ENCODE measurements at places on chromosomes 5 and 9.
A peak's percentile ranks its signal among the peaks of the same experiment; 100 is the strongest.

DNA sequence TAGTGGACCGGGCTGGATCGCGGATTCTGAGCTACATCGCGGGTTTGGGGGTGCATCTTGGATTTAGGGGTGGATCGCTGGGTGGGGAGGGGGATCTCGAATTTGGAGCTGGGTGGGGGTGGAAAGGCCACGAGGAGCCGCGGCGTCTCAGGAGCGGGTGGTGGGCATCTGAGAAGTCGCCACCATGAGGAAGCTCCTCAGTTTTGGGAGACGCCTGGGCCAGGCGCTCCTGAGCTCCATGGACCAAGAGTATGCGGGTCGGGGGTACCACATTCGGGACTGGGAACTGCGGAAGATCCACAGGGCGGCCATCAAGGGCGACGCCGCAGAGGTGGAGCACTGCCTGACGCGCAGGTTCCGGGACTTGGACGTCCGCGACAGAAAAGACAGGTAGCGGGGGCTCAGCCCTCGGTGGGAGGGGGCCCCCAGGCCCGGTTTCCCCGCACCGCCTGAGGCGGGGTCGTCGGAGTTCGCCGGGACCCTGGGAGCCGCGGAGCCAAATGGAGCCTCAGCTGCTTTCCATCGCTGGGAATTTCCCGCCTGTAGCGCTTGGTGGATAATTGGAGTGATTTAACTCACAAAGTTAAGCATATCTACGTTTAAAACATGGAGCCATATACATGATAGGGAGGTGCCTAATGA lies 376 bp downstream of the ANKRD18B start:
- no peak for DNase-seq

- DNase-seq: no peak
Measured at GRCh38 chr5:55603922-55604321, 69.2 kb upstream of the PLPP1 start.

GRCh38 chr5:11227064-11227463 lies 466.0 kb upstream of the DAP start:
- no peak for DNase-seq

- DNase-seq: no peak
Measured at GRCh38 chr9:14525856-14526255, 167.4 kb downstream of the ZDHHC21 start.

DNA sequence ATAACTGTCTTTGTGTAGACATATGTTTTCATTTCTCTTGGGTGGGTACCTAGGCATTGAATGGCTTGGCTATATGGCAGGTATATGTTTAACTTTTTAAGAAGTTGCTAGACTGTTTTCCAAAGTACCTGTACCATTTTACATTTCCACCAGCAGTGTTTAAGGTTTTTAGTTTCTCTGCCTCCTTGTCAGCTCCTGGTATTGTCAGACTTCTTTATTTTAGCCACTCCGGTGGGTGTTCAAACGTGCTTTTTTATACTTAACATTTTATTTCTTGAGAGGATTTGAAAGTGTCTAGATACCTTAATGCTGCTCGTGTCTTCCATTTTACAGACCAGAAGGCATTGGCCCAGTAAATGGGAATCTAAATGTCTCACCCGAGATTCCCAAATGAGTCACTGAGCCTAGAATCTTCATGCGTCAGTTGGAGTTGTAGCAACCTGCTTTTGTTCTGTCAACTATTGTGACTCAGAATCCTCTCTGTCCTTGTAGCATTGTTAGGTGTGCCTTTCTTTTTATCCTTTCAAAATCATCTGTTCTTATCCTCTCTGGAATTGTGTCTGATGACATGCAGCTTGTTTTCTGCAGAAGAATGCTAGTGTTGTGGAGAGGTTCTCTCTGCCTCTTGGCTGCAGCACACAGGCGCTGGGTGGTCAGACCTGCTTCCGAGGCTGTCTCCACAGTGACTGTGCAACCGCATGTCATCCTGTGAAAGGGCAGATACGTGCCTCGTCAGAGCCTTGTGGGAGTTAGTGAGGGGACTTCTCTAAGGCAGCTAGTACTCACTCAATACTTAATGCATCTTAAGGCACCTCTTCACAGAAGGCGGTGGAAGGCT lies 291.8 kb downstream of the AOPEP start:
- no peak for DNase-seq

DNA sequence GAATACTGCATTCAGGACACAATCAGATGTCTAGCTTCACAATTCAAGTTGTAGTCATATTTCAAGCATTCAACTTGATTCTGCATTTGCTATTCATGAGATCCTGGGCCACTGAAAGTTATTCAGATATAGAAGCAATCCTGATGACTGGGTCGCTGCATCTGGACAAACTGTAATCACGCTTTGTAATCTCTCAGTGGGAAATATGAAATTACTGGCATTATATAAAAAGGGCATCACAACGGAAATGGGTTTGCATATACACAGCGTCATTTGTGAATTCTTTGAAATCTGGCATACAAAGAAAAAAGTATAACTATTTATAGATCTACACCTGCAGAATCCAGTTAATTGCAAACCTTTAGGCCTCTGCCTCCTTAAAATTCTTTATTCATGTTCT lies 102.2 kb downstream of the PARP8 start:
- DNase-seq: no peak

- no peak for DNase-seq
Measured at GRCh38 chr5:2602451-2603271, 148.8 kb downstream of the IRX2 start.

DNA sequence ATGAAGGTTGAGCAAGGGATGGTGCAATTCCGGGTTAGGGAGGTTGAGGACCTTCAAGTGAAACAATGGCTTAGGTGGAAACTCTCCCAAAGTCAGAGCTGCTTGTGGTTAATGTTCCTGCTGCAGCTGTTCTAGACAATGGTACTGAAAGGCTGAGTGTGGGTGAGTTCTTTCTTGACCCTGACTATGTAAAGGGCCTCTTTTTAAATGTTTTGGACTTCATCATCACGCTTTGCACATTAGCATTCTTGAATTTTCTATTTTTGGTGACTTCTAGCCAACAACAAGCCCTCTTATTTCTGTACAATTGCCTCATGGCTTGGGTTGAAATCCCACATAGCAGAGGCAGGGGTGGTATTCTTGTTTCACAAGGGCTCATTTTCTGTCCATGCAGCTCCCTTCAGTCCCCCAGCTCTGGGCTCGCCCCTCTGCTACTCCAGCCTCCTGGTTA lies 136.3 kb upstream of the ANKRD55 start:
- no peak for DNase-seq

- DNase-seq: no peak
Measured at GRCh38 chr5:178590141-178590923, at the start of gene COL23A1. Gene COL23A1, minus strand, starts transcription at chr5:178590393.

GRCh38 chr5:107428303-107428813 lies 242.4 kb downstream of the EFNA5 start:
- DNase-seq: no peak

DNA sequence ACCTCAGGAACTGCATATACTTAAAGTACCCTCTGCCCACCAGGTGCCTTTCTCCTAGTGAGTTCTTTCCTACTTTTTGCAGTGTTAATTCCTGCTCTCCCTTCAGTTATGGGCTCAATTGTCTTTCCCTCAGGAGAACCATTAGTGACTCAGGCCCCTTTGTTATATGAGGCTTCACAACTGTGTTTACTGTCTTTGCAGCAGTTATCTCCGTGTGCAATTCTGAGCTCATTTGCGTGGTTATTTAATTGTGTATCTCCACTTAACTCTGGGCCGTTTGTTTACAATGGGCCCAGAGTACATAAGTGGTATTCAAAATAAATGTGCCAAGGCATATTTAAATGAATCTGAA lies 9.6 kb downstream of the FBXO38 start:
- no peak for DNase-seq

GRCh38 chr9:16661816-16662215 lies 208.7 kb downstream of the BNC2 start:
- no peak for DNase-seq

DNA sequence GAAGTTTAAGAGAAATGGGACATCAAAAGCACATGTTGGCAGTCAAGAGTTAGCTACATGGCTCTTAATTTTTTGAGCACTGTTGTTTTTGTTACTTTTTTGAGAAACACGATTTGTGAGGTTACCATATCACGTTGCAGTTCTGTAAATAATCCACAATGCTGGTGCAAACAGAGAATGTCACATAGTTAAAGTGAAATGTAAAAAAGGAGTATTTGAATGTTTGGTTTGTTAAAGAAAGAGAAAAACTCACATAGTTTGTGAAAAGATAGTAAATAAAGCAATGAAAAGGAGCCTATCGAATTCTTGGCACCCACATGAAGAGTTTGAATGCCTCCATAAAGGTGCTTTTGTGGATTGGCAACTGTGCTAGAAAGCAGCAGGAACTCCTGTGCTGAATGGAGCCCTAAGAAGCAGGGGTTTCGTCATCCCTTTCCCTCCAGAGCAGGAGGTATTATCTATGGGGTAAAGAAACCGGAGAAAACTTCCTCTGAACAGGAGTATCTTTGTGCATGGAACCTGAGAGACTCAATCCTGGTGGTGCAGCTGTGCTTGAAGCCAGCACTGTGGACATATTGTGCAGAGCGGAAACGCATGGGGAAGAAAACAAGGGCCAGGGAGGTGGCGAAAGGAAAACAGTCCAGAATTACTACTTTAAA lies 148.5 kb upstream of the OTULINL start:
- DNase-seq: no peak

DNA sequence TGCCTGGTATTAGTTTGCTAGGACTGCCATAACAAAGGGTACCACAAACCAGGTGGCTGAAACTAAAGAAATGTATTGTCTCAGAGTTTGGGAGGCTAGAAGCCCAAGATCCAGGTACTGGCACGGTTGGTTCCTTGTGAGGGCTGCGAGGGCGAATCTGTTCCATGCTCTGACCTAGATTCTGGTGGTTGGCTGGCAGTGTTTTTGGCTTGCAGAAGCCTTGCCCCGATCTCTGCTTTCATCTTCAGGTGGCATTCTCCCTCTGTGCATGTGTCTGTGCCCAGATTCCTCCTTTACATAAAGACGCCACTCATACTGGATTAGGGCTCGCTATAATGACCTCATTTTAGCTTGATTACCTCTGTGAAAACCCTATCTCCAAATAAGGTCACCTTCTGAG lies 36.7 kb downstream of the RAI14 start:
- no peak for DNase-seq

DNA sequence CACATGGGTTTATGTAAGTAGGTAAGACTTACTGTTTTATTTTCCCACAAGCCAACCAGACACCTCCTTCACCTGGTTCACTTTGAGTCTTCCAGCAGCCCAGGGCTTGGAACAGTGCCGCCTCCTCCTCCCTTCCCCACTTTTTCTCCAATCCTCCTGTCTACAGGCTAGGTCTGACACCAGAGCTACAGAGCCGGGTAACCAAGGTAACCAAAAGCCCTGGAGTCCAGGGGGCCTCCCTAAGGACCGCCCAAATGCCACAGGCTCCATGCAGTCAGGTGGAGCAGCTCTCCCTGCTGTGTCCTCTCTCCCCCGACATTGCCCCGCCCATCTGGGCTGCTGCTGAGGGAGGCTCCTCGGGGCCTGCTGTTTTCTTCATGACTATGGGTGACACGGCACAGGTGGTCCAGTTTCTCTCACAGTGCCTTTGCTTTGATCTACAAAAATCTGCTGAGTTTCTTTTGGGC lies 138.0 kb upstream of the EFNA5 start:
- DNase-seq: no peak

- no peak for DNase-seq
Measured at GRCh38 chr9:17719053-17719452, 140.2 kb downstream of the SH3GL2 start.

- DNase-seq: no peak
Measured at GRCh38 chr9:69153707-69154521, 20.2 kb upstream of the TJP2 start.

- DNase-seq: no peak
Measured at GRCh38 chr9:27090231-27090630, 18.8 kb upstream of the TEK start.

DNA sequence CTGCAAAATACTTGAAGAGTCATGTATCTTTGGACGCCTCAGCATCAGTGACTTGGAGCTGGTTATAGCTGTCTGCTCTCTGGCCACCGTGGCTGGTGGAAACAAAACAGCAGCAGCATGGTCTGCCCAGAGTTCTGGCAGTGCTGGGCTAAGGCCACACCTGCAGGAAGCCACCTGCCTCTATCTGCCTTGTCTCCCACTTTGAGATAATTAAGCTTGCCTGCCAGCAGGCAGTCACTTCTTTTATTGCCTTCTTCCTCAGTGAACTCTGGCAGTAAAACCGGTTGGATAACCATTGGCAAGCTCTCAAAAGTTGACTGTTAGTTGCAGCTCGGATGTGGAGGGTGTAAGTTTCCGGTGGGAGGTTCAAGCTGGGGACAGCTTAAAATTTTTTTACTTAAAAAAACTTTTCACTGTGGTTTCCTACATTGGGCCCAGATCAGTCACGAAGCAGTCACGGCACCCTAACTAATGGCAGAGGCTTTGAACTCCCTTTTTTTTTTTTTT lies 4.9 kb downstream of the SMIM3 start:
- DNase-seq: no peak

- no peak for DNase-seq
Measured at GRCh38 chr5:109006129-109006528, 258.4 kb downstream of the FER start.

- peak; percentile 23 for DNase-seq
Measured at GRCh38 chr5:76404223-76405211, 1.4 kb downstream of the IQGAP2 start.

DNA sequence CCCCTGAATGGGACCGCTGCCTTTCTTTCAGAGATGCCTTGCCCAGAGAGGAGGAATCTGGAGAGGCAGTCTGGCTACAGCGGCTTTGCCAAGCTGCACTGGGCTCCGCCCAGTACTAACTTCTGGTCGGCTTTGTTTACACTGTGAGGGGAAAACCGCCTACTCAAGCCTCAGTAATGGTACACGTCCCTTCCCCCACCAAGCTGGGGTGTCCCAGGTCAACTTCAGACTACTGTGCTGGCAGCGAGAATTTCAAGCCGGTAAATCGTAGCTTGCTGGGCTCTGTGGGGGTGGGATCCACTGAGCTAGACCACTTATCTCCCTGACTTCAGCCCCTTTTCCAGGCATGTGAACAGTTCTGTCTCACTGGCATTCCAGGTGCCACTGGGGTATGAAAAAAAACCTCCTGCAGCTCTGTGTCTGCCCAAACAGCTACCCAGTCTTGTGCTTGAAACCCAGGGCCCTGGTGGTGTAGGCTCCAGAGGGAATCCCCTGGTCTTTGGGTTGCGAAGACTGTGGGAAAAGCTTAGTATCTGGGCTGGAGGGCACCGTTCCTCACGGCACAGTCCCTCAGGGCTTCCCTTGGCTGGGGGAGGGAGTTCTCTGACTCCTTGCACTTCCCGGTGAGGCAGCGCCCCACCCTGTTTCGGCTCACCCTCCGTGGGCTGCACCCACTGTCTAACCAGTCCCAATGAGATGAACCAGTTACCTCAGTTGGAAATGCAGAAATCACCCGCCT lies 171.2 kb downstream of the CWC27 start:
- no peak for DNase-seq

DNA sequence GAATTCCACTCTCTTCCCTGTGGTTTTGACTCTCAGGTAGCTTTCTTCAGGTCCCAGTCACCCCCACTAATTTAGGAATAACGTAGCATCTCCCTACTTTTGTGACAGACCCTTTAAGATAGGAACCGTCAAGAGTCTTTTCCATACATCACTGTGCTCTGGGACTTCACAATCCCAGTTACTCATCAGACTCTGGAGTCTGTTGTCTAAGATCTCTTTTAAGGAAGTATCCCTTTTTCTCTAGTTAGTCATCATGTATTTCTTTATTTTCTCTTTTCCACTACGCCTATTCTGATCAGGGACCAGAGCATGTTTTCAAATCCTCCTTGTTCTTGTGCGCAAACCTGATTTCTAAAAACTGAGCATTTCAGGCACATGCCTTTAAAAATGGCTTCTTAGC lies 143.0 kb downstream of the GOLPH3 start:
- DNase-seq: no peak

Data from GM19239 (cell line).